ENCODE measurements at places on chromosomes 2 and 18. TPM values are rescaled to one million over a fixed set of nuclear protein-coding genes. Genes with fewer than 3 reads are reported as not detected.

DNA sequence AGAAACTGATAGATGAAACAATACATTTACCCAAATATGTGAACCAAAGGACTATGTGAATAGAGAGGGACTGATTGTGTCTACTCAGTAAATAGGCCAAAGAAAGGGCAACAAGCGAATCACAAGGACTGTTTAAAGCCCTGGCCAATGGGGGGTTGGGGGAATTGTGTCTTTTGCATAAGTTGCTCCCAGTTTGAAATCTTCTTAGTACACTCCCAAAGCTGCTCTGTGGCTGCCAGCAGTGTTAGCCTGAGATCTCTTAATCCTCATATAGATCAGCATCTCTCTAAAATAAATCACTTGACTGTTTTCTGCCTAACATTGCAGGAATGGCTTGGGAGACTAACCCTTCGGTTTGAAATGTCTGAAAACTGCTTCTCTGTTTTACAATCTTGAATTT lies 236.4 kb downstream of the PLCL1 start:
- no peaks in the 10 kb centered on the region for H3K36me3 ChIP-seq
- no peak for DNase-seq
- no peak overlapping the region for H3K27ac ChIP-seq
- no peaks in the 10 kb centered on the region for H3K4me1 ChIP-seq
- H3K4me3 ChIP-seq = no peak overlapping the region

DNA sequence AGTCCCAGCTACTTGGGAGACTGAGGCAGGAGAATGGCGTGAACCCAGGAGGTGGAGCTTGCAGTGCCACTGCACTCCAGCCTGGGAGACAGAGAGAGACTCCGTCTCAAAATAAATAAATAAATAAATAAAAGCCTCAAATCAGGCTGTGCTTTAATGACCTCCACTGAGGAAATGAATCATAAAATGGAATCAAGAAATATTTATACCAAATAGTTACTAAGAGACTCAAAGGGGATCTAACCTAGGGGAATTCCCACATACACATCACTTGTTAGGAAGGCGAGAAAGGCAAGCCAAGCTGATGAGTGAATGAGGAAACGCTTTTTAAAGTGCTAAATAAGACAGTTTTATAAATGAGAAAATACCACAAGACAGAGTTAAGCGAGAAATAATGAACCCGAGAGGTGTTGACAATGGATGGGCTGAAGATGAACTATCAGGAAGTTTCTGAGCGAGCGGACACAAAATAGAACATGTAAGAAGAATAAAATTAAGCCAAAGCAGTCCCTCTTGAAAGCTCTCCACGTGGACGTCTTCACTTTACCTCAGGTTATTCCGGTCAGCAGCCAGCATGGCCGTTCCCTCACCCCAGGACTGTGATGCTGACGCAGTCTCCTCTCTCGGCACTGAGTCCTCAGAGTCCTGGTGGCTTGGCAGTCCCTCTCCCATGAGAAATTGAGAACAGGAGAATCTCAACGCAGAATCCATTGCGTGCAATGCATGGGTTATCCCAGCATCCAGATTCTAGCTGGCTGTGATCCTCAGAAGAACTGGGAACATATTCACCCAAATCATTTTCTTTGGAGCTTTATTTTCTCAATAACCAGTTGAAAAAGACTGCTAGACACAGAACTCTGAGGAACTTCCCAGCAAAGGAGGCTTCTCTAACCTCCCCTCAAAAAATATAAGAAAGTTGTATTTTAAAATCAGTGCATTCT lies 22.3 kb downstream of the PXDN start:
- peak overlapping the region; percentile 38 for H3K4me3 ChIP-seq
- H3K27ac ChIP-seq = peak overlapping the region; percentile 96
- peak; percentile 95 for DNase-seq
- H3K4me1 ChIP-seq = peaks cover 29% of the 10 kb centered on the region
- H3K36me3 ChIP-seq = no peaks in the 10 kb centered on the region

Gene ITGA4
- 9.0 TPM for total RNA-seq

Gene ARHGAP28
- 23.9 TPM for total RNA-seq

Gene CCDC141
- not detected for total RNA-seq

Gene C1GALT1C1L
- total RNA-seq = 1.2 TPM

DNA sequence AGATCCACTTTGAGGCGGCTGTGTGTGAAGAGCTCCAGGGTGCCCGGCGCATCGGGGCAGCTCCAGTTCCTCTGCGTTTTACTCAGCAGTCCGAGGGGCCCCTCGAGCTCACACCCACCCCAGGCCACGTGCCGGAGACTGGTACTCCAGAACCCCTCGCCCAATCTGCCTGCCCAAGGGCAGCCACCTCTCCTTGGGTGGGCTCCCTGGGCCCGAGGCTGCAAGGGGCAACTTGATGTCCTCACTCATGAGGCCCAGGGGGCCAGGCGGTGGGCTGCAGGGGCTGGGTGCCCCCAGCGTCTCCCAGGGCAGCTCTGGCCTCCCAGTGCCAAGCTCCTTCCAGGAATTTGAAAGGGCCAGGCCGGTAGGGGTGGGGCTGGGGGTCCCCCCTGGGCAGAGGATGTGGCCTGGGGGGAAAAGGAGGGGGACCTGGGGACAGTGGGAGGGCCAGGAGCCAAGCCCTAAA lies 16.7 kb downstream of the RAMP1 start:
- no peak overlapping the region for H3K4me3 ChIP-seq
- peaks cover 25% of the 10 kb centered on the region for H3K4me1 ChIP-seq
- H3K36me3 ChIP-seq = no peaks in the 10 kb centered on the region
- no peaks in the 10 kb centered on the region for H3K27me3 ChIP-seq
- no peak overlapping the region for H3K27ac ChIP-seq

Gene SERPINB12
- total RNA-seq = not detected

All from osteoblast (primary cell).